ENCODE measurements at places on chromosomes 16 and 17.
A peak's percentile ranks its signal among the peaks of the same experiment; 100 is the strongest.

GRCh38 chr16:27511657-27512448, 37.9 kb downstream of the GTF3C1 start:
- no peak for DNase-seq

GRCh38 chr17:67638871-67639270, 78.9 kb upstream of the NOL11 start:
- DNase-seq, result no peak

DNA sequence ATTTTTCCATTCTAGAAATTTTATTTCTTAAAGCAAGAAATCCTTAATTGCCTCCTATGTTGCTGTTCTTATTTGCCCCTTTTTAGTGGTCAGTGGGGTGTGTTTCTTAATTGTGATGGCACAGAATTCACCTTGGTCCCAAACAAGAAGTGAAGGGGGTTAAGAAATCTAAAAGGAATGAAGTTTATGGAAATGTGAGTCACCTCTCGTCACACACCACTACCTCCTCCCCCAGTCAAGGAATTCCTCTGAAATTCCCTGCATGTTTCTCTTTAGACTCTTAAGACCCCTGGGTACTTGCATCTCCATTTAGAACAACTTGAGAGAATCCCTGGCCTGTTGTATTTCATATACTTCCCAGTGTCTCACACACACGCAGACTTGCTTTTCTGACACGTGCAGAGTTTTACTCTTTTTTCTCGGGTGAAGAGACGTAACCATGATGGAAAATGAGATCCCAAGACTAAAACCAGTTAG, 247.4 kb downstream of the PRKCA start:
- DNase-seq, result no peak

- DNase-seq, result no peak
These were observed 23.5 kb downstream of the USP36 start for GRCh38 chr17:78817123-78817522.

DNA sequence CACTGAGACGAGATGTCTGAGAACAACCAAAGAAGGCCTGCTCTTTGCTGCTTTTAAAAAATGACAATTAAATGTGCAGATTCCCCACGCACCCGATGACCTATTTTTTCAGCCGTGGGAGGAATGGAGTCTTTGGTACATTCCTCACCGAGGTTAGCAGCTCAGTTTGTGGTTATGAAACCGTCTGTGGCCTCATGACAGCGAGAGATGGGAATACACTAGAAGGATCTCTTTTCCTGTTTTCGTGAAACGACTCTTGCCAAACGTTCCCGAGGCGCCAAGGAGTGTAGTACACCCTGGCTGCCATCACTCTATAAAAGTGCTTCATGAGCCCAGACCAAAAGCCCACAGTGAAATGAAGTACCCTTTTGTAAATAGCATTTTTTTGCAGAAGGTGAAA, 87.8 kb downstream of the CRISPLD2 start:
- DNase-seq, result no peak

DNA sequence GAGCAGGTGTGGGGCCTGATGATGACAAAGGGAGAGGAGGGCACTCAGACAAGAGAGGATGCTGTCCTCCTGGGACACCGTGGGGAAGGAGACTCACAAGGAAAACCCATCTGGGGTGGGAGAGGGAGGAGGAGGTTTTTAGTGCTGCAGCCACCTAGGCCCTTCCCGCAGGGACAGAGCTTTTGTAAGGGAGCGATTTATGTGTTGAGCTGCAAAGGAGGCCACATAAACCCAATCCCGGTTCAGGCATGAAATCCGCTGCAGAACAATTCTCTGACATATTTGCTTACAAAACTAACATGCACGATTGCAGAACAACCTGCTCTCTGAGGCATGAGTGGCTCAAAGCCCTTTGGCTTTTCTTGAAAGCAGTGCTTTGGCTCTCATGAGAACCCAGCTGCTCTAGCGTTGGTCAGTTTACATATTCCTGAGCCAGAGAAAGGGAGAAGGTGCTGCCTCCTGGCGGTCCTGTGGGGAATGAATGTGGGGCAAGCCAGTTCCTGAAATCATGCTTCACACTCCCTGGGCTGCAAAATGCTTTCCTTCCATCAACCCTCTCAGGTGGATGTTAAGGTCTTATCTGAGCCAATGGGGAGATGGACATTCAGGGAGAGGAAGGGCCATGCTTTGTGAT, 122.4 kb upstream of the NLRP1 start:
- DNase-seq, result no peak

GRCh38 chr17:8072341-8072728, 15.2 kb downstream of the ALOX12B start:
- DNase-seq, result no peak

- DNase-seq, result no peak
These were observed 10.5 kb upstream of the PIP4K2B start for GRCh38 chr17:38809828-38810227.

DNA sequence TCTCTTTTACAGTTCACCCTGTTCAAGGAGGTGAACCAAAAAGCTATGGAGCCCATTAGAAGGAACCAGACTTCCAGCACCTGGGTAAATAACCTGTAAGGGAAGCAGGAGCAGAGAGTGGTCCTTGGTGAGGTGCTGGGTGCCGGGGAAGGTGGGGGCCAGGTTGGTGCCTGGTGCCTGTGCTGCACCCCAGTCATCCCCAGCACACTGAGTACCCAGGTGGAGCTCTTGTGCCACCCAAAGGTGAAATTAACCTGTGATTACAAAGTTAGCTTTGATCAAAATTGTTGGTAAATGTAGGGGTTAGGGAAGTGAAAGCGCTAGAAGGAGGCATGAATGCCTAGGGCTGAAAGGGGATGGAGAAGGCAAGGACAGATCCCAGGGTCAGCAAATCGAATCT, 58.6 kb downstream of the CDRT4 start:
- no peak for DNase-seq

DNA sequence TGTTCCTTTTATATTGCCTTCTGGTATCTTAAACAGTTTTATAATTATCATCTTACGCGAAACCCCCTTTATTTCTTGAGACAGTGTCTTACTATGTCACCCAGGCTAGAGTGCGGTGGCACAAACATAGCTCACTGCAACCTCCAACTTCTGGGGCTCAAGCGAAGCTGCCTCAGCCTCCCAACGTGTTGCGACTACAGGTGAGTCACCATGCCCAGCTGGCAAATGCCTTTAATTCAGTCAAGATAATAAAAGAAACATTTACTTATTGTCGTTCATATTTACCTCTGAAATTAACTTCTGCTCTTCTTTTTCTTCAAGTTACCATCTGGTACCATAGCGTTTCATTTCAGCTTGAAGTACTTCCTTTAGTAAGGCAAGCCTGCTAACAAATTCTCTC, 43.9 kb downstream of the FBXL20 start:
- no peak for DNase-seq

DNA sequence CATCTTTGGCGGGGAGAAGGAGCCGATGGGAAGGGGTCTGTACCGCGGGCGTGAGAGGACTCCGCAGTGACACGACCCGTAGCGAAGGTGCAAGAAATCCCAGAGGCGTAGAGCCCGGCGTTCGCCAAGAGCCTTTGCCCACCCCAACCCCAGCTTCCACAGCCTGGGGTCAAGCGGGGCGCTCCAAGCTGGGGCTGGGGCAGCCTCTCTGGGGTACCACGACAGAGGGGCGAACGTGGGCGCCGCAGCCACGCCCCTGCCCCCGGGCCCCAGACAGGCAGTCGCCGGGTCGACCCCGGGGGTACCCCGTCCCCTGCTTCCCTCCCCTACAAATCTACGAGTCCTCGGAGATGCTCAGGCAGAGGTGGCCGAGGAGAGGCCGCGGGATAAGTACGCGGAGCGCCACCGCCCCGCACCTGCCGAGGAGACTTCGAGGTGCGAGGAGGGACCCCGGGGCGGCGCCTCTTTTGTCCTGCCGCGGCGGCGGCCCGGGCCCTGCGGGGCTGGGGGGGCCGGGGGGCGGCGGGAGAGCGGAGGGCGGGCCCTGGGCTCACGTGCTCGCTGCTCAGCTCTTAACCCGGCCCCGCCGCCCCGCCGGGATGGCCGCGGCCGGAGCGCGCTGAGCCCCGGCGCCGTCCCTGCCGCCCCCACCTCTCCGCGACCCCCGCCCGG, at the start of gene ADAM11:
TSS of gene ADAM11 (plus strand) at position 575 of the 672 bp plus-strand sequence. CDS start 212 bp downstream, outside the sequence.
- DNase-seq, result no peak

GRCh38 chr16:20323591-20324117, 3.7 kb downstream of the GP2 start:
- no peak for DNase-seq

DNA sequence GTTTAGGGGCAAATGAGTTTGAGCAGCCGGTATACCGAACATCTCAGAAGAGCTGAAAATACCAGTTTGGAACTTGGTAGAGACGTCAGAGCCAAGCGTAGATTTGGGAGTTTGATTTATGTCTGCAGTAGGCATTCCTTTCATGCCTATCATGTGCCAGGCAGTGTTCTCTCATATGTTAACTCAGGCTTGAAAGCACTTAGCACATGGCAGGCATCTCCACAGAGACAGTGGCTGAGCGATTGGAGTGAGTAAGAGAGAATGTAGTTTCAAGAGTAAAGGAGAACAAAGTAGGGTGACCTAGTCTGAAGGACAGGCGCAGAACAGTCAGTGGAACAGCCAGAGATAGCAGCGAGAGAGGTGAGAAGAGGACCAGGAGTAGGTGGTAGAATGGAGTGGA, 207.0 kb downstream of the FTO start:
- DNase-seq, result no peak

- DNase-seq, result no peak
These were observed 14.6 kb downstream of the KIAA0513 start for GRCh38 chr16:85042167-85042526.

DNA sequence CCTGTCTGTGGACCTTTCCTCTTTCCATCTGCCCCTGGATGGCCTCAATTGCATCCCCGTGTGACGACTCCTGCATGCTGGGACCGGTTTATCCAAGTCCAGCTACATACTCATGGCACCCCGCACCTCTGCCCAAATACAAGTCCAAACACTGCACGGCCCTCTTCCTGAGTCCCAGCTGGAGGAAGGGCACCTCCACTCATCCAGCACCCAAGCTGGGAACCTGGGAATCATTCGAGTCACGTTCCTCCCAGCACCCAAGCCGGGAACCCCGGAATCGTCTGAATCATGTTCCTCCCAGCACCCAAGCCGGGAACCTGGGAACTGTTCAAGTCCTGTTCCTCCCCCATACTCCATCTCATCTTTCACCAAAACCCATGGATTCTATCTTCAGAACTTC, 10.2 kb downstream of the TRARG1 start:
- peak; percentile 21 for DNase-seq

GRCh38 chr17:44840936-44841335, 6.7 kb upstream of the HIGD1B start:
- DNase-seq, result no peak

GRCh38 chr16:31513884-31514283, 5.7 kb upstream of the RUSF1 start:
- no peak for DNase-seq

DNA sequence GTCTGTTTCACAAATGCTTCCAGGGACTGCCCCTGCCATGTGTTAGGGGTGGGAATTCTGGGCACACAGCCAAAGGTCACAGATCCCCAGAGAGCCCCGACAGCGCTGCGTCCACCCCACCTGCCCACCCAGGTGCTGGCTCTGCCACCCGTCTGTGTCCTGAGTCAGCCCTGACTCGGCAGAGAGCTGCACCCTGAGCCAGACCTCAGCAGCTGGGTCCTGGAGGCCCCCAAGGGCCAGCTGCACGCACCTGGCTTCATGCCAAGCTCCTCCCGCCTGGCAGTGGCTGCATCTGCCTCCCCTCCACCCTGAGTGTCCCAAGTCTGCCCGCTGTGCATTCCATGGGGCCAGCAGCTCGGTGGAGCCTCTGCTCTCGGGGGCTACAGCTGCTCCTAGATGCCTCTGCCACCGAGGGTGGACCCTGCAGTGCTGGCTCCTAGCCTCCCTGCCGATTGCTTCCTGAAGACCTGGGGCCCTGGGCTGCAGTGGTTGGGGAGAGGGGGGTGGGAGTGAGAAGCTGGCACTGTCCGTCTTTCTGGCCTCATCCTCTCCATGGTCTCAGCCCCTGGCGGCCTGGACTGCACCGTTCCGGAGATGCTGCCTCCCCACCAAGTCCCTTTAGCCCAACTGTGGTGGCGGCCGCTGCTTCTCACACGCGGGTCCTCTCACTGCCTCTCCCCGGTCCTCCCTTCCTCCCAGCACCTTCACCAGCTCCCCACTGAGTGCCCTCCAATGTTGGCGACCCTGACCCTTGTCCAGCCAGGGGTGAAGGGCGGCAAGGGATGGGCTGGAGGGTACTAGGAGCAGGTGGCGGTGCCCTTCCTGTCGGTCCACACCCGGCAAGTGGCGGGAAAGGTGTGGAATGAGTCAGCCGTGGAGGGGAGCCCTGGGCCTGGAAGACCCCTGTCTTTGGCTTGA, 3.0 kb downstream of the SECTM1 start:
- DNase-seq, result no peak

- no peak for DNase-seq
These were observed 29.3 kb downstream of the ALDH3A2 start for GRCh38 chr17:19677736-19678379.

- no peak for DNase-seq
These were observed 4.7 kb downstream of the SLC13A5 start for GRCh38 chr17:6708357-6708961.

GRCh38 chr16:17416461-17417311, 54.1 kb downstream of the XYLT1 start:
- DNase-seq, result no peak

DNA sequence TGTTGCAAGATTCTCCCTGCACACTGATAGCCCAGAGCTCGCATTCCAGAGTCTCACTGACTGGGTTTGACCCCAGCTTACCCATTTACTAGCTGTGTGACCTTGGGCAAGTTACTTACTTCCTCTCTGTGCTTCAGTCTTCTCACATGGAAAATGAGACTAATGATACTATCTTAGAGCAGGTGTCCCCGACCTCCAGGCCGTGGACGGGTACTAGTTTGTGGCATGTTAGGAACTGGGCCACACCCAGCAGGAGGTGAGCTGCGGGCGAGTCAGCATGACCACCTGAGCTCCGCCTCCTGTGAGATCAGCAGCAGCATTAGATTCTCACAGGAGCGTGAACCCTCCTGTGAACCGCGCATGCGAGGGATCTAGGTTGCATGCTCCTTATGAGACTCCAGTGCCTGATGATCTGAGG, 15.8 kb downstream of the ANKFY1 start:
- DNase-seq, result no peak

- no peak for DNase-seq
These were observed 96.2 kb downstream of the TMEM132E start for GRCh38 chr17:34675605-34676004.

- DNase-seq, result no peak
These were observed 392.9 kb upstream of the EEF2KMT start for GRCh38 chr16:5490499-5490898.

DNA sequence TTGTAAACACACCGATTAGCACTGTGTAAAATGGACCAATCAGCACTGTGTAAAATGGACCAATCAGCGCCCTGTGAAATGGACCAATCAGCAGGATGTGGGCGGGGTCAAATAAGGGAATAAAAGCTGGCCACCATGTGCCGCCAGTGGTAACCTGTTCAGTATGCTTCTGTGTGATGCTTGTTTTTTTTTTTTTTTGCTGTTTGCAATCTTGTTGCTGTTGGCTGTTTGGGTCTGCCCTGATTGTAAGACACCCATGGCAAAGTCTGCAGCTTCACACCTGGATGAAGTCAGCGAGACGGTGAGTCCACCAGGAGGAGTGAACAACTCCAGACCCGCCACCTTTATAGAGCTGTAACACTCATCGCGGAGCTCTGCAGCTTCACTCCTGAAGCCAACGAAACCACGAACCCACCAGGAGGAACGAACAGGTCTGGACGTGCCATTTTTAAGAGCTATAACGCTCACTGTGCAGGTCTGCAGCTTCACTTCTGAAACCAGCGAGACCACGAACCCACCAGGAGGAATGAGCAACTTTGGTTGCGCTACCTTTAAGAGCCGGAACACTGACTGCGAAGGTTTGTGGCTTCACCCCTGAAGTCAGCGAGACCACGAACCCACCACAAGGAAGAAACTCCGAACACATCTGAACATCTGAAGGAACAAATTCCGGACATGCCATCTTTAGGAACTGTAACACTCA, 85.0 kb upstream of the MED9 start:
- DNase-seq, result no peak

GRCh38 chr17:30573603-30574175, 96.5 kb downstream of the GOSR1 start:
- no peak for DNase-seq

Measured in keratinocyte (primary cell).